Fibroblast of mammary gland (primary cell): ENCODE measurements at places on chromosomes 16 and 17.

DNA sequence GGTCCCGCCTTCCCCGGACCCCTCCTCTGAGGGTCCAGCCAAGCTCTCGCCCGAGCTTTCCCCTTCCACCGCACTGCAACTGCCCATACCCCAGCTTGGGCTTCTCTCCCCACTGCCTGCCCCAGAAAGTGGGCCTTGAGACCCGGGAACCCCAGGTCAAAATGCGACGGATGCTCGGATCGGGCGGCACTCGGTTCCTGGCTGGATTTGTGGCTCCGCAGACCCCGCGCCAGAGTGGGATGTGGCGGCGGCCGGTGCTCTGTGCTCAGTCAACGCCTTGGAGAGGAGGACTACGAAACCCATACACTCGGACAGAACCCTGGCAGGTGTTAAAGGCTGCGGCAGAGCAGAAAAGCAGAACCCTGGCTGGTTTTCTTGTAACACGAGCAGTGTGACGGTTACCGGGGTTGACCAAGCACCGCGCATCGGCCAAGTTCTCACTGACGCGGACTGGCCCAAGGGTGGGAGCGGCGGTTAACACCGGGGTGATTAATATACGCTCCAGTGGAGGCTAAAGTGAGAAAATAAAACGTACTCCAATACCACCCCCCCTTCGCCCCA, 885 bp upstream of the SLFN13 start:
- peak; percentile 41 for DNase-seq

DNA sequence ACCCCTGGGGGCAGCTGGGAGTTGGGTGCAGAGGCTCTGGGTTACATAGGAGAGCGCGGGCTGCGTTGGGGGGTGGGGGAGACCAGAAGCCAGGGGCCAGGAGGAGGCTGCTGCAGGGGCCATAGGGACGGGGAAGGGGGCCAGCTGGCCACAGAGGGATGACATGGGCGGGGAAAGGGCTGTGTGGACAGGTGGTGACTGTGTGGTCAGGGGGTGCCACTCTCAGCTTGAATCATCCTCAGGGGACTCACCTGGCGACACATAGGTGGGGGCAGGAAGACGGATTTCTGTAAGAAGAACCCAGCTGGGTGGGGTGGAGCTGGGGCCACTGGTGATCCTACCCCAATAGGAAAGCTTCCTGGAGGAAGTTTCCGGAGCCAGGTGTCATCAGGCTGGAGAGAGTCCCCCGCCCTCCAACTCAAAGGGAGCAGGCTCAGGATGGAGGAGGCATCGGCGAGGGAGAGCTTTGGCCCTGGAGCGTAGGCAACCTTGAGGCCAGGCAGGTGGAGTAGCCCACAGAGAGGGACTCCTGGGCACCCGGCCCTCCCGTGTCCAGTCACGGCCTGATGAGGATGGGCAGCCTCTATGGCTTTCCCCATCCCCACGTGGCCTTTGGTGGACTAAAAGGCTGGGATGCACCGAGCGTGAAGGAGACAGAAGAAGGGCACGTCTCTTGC, 1.2 kb downstream of the TRPV3 start:
- DNase-seq = no peak

GRCh38 chr16:12625068-12625467, 178.6 kb downstream of the CPPED1 start:
- no peak for DNase-seq

- DNase-seq = no peak
Observed at GRCh38 chr17:37069087-37069486, 120.3 kb downstream of the AATF start.

GRCh38 chr17:47279062-47279801, 25.6 kb downstream of the ITGB3 start:
- peak; percentile 99 for DNase-seq

- DNase-seq = no peak
Observed at GRCh38 chr16:55760310-55761001, 72.4 kb downstream of the CES1 start.

DNA sequence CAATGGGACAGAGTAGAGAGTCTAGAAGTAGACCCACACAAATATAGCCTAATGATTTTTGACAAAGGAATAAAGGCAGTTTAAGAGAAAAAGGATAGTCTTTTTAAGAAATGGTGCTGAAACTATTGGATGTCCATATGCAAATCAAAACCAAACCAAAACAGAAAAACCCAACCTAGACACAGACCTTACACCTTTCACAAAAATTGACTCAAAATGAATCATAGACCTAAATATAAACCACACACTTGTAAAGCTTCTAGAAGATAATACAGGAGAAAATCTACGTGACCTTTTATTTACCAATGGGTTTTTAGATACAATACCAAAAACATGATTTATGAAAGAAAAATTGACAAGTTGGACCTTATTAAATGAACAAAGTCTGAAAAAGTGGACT, 66.4 kb upstream of the MPHOSPH6 start:
- DNase-seq = no peak
